ENCODE measurements at places on chromosomes 12 and 14.

DNA sequence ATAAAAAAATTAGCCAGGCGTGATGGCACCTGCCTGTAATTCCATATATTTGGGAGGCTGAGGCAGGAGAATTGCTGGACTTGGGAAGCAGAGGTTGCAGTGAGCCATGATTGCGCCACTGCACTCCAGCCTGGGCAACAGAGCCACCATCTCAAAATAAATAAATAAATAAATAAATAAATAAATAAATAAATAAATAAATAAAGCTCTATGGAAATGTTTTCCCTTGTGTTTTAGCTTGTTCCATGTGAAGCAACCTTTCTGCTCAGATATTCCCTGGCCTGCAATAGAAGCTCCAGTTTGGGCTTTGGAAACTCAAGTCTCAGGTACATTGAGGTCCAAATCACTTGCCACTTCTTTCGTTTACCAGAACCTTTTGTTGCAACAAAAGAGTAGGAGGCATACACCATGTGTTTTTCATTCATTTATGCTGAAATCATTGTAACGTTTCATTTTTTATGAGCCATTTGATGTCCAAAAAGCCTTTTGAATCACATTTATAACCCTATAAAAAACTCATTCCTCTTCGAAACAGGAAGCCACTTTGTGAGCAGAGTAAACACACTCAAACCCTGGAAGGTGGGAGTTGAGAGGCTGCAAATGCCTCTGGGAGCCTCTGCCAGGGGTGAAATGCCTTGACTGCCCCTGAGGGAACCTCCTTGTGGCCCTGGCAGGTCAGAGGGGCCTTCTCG lies 376.6 kb upstream of the TBX3 start:
- DNase-seq = no peak

DNA sequence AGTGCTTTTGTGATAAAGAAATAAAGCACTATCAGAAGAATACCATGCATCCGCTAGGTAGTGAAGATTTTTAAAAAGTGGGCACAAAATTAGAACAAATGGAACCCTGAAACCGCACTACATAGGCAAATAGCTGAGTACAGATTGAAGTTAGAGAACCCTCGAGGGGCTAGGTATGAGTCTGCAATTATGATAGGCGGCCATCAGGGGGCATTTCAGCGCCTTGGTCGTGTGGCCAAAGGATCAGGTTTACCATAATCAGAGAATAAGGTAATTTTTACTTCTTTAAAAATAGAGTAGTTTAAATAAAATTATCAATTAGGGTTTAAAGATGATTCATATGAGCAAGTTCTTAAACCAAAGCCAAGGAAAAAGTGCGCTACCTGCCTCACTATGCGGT lies 129.8 kb downstream of the TMX1 start:
- no peak for DNase-seq

GRCh38 chr12:92089559-92089958 lies 56.1 kb downstream of the BTG1 start:
- DNase-seq = no peak

GRCh38 chr12:51812871-51813270 lies 35.6 kb downstream of the FIGNL2 start:
- no peak for DNase-seq

- no peak for DNase-seq
These were observed 15.4 kb downstream of the TRAFD1 start for GRCh38 chr12:112140728-112141127.

DNA sequence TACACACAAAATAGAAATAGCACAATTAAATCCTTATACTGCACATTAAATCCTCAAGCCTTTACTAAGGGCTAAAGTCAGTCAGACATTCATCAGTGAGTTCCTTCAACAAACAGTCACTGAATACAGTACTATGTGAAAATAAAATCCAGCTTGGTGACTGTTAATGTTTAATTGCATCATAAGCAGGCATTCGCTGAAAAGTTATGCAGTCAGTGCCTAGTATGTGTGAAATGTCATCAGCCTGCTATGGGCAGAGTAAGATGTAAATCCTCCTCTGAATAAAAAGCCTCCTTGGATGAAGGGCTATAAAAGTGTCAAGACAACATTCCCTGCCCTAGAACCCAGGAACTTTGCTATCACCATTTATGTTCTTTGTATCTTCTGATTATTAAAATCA lies 116.4 kb downstream of the PRICKLE1 start:
- DNase-seq = no peak

DNA sequence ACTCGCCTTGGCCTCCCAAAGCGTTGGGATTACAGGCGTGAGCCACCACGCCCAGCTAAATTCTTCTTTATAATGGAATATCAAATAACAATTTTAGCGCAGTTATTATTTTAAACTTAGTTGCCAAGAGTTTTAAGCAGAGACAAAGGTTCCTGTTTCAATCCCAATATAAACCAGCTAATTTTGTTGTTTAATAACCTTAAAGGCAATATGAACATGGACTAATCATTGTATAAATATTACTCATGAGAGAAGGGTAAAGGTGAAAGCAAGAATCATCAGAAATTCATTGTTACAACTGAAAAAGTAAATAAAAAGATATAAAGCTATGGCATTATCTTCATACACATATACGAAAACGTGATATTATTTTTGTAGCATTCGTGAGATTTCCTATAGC lies 8.2 kb downstream of the DTD2 start:
- no peak for DNase-seq

DNA sequence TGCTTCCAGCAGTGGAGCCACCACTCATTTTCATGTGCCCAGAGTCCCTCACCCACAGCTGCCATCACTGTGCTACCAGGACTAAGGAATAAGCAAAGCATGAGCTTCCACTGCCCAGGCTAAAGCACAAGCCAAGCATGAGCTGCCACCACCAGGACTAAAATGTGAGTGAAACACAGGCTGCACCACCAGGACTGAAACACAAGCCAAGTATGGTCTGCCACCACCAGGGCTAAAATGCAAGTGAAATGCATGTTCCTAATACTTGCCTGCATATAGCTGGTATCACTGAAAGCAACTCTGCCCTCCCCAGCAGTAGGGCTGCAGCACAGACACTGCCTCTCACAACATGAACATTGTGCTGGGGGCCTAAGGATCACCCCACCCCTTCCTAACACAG lies 30.0 kb downstream of the CEP83 start:
- no peak for DNase-seq

- no peak for DNase-seq
These were observed 13.9 kb upstream of the PPP1CC start for GRCh38 chr12:110756611-110757010.

- no peak for DNase-seq
These were observed 20.2 kb upstream of the FUT8 start for GRCh38 chr14:65392296-65392695.

DNA sequence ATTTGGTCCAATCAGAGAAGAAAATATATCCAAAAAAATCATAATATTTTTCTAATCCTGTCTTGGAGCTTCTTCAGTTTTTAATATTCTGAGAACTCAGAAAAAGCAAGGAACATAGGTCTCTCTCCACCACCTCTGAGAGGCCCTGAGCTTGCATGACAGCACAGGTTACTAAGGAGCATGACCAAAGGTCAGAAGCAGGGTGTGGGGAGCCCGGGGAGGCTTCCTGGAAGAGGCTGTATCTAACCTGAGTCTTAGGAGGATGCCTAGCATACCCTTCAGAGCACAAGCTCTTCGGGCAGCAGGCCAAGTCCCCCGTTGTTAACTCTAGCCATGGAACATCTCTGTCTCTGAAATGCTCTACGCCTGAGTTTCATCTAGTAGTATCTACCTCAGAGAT lies 15.7 kb upstream of the STON2 start:
- DNase-seq = no peak

GRCh38 chr14:68168460-68169109 lies 349.0 kb downstream of the RAD51B start:
- no peak for DNase-seq

- DNase-seq = no peak
These were observed 156.3 kb upstream of the PDE3A start for GRCh38 chr12:20211981-20212421.

DNA sequence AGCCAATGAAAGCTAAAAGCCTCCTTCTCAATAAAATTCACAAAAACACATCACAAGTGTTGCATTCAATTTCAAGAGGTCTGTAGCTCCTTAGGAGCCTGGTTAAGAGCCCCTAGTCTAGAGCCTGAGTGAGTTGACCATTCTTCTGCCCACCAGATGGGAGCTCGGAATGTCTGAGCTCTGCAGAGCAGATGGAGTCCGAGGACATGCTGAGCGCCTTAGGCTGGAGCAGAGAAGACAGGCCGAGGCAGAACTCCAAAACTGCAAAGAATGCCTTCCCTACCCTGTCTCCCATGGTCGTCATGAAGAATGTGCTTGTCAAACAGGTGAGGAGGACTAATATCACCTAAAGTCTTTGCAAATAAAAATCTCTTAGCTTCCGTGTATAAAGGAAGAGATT lies 11.6 kb downstream of the CIPC start:
- DNase-seq = no peak
